ENCODE measurements at places on chromosomes 6 and 20.

- DNase-seq, result no peak
Observed at GRCh38 chr6:170553534-170554012, 466 bp upstream of the PSMB1 start.

GRCh38 chr6:111087871-111088667, 766 bp downstream of the SLC16A10 start:
- no peak for DNase-seq

DNA sequence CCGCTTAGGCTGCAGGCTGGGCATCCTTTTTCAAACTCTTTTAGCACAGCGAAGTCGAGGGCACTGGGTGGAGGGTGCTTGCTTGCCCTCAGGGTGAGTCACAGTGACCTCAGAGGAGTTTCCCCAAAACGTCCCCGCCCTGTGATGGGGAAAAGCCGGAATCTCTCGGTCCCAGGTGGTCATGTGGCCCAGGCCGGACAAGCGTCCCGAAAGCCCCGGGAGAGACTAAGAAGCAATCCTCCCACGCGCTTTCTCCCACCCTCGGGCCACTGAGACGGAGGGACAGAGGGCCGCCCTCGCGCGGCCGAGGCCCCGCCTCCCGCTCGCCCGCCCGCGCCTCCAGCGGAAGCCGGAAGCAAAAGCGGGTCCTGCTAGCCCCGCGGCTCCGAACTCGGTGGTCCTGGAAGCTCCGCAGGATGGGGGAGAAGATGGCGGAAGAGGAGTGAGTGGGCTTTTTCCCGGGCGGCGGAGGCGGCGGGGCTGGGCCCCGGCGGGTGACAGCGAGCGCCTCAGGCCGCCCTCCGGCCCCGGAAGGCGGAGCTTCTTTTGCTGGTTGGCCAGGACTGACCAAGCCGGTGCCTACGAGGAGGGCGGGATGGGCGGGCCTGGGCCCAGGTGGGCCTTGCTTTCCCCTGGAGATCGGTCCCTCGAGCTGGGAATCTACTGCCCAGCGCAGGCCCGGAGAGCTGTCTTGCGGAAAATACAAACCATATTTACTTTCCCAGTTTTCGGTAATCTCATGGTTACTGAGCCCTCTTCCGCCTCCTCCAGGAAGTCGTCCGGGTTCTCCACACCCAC, at the start of gene SLC9A8:
SLC9A8 (plus strand) TSS at position 322 of the 798 bp plus-strand sequence; CDS start at position 417, 95 bp downstream.
- DNase-seq, result peak; percentile 70

GRCh38 chr6:56540232-56541029, 102.3 kb downstream of the DST start:
- DNase-seq, result no peak

- no peak for DNase-seq
Observed at GRCh38 chr6:148738946-148739821, 7.6 kb upstream of the UST start.

DNA sequence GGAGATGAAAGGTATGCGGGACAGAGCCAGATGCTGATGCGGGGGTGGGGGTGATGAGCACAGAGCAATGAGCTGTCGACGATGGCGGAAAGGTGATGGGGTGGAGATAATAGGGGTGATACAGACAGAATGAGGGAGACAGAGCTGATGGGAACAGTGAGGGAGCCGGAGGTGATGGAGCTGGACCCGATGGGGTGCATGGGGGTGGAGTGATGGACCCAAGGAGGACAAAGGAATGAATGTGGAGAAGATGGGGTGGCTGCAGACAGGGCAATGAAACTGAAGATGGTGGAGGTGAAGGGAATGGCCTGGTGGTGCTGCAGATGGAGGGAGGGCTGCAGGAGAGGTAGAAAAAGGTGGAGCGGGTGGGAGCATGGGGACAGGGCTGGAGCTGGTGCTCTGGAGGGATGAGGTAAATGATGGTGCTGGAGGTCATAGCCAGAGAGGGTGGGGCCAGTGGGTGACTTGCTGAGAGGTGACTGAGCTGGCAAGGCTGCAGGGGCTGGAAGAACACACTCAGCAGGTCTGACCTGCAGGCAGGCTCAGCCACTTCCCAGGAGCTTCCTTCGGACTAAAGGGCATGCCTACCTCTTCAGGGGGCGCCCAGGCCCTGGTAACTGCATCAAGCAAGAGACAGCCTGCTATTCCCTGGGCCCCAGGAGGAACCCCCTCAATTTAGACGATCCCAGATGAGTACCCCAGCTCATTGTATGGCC, 6.0 kb upstream of the FOXS1 start:
- no peak for DNase-seq

GRCh38 chr20:62025832-62026563, 39.7 kb downstream of the TAF4 start:
- DNase-seq, result no peak

GRCh38 chr6:38033442-38033982, 214.0 kb downstream of the ZFAND3 start:
- no peak for DNase-seq

DNA sequence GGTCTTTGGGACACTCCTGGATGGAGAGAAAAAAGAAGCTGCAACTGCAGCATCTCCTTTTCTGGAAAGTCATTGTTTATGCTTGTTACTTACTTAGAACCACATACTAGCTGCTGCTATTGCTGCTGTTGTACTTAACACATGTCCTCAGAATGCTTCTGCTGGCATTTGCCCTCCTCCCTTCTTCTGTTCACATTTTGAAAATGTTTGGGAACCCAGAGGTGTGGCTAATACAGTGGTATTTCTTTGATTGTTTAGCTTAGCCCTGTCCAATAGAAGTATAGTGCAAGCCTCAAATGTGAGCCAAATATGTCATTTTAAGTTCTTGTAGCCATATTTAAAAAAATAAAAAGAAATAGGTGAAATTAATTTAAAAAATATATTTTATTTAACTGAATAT, 8.4 kb downstream of the DTD1 start:
- DNase-seq, result no peak

- no peak for DNase-seq
Observed at GRCh38 chr6:82298012-82298411, 50.5 kb upstream of the IBTK start.

DNA sequence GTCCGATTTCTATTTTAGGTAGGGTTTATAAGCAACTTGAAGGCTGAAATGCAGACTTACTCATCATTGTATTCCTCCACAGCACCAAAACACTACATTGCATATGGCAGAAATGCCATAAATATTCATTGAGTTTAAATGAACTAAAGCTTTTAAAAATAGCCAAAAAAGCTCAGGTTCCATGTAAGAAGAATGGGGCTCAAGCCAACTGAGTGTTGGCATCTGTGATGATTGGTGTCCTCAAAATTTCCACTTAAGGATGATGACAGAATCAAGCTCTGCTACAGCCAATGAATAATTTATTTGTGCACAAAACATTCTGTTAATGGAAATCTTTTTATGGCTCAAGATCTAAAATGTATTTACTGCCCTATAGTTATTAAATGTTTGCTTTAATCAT, 115.4 kb downstream of the HIVEP2 start:
- no peak for DNase-seq

GRCh38 chr6:31272436-31272835, 544 bp upstream of the HLA-C start:
- no peak for DNase-seq

DNA sequence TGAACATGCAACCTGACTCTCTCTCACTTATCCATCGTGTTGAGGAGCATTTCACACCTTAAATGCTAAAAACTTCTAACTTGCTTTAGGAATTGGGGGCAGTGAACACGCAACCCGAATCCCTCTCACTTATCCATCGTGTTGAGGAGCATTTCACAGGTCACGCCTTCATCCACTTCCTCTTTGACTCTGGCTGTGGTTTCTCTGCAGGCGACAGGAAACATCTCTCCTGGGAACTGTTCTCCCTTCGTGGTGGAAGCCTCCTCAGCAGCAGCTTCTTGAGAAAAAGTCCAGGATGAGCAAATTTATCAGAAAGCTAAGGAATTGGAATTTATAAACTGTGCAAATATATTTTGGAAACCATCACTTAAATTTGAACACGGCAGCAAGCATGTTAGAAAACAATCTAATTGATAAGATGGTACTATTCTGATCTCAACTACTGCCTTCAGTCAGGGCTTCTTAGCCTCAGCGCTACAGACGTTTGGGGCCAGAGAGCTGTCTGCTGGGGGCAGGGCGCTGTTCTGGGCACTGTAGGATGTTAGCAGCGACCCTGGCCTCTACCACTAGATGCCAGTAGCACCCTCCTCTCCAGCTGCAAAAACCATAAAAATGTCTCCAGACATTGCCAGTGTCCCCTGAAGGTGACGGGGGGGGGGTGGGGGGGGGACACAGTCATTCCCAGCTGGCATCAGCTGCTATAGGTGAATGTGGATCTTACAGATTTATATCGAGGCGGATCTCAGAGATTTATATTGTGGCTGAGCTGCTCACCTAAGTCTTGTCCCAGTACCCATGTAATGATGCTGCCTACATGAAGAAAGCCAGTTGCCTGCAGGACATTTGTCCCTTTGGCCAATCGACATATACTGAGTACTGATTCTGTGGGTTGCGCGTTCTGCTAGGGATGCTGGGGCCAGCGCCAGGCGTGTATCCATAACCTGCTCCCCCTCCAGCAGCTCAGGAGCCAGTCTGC, 26.2 kb downstream of the CTCFL start:
- peak; percentile 55 for DNase-seq

DNA sequence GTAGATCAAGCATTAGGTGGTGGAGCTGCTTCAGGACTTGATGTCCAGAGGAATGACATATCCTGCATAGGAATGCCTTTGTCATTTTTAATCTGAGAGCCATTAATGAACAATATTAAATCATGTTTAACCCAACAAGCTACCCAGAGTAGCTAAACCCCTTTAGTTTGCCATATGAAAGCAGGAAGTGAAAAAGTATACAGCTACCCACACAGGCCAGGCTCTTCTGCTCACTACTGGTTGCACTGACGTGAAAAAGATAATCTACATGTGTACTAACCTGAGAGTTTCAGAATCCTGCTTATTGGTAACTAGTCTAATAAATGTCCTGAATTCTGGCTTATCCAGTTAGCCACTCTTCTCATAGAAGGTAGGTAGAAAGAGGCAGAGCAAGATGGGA, 19.9 kb downstream of the GLYATL3 start:
- no peak for DNase-seq

DNA sequence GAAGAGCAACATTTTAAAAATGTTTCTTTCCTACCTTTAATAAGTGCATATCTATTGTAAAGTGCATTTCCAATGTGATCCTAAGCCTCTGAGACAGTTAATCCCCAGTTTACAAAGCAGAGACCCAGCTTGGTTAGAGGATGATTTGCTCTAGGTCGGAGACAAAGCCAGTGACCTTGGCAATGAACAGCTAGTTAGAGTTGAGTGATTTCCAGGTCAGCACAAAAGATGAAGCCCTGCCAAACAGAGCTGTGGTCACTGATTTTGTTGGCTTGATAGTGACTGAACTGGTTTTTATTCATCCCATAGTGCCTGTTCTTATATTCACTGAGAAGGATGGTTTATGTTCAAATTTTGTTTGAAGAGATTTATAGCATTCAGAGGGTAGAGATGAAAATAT, 56.6 kb upstream of the CD83 start:
- no peak for DNase-seq

GRCh38 chr6:15089569-15090144, 156.2 kb upstream of the JARID2 start:
- no peak for DNase-seq

DNA sequence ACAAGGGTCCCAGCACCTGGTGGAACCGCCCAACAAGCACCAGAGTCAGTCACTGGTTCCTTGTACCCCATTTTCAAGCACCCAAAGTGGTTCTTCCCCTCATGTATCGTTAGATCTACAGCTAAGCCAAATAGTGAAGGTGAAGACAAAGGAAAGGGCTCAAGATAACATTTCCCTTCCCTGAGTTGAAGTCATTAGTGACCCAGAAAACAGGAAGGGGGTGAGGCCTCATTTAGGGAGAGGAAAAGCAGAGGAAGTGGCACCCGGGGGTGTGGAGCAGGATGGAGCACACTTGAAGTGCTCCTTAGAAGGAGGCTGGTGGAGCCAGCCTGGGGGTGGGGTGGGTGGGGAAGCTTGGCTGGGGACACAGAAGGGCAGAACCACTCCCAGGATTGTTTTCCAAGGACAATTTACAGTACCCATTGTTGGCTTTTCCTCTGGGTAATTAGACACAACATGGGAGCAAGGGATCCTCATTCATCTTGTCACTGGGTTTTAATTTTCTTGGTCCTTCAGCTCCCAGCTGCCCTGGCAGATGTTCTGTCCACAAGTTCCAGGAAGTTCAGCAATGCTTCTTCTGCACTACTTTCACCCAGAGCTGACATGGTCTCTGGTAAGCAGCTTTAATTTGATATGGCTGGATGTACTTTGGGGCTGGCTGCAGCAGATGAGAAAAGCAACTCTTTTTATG, 73.3 kb upstream of the CD93 start:
- DNase-seq, result peak; percentile 82

DNA sequence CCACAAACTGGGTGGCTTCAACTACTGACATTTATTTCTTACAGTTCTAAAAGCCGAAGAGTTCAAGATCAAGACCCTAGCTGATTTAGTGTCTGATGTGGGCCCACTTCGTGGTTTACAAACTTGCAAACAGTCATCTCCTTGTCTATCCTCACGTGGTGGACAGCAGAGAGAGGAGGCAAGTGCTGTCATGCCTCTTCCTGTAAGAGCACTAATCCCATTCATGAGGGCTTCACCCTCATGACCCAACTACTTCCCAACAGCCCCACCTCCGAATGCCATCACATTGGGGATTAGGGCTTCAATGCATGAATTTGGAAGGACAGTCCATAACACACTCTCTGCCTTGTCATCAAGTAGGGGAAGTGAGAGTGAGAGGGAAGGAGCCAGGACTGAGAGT, 15.6 kb upstream of the ISM1 start:
- no peak for DNase-seq
